Aorta (tissue), 5 donors: ENCODE measurements at places on chromosomes 6 and 20.
A peak's percentile ranks its signal among the peaks of the same experiment; 100 is the strongest.

DNA sequence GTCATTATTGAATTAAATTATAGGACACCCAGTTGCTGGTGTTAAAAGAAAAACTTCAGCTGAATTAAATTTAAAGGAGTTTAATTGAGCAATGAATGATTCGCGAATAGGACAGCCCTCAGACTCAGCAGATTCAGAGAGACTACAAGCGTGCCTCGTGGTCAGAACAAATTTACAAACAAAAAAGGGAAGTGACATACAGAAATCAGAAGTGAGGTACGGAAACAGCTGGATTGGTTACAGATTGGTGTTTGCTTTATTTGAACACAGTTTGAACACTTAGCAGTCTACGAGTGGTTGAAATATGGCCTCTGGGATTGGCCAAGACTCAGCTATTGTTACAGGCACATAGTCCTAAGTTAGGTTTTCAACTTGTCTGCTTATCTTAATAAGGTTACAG is 25.8 kb upstream of the TNFRSF21 start:
- DNase-seq: no peak

GRCh38 chr6:148509800-148510581 is 167.4 kb downstream of the SASH1 start:
- DNase-seq: peak; percentile 76

GRCh38 chr6:38012573-38012972 is 193.0 kb downstream of the ZFAND3 start:
- no peak for DNase-seq

- DNase-seq: no peak
Measured at GRCh38 chr6:63839485-63839884, 203.9 kb downstream of the PHF3 start.

DNA sequence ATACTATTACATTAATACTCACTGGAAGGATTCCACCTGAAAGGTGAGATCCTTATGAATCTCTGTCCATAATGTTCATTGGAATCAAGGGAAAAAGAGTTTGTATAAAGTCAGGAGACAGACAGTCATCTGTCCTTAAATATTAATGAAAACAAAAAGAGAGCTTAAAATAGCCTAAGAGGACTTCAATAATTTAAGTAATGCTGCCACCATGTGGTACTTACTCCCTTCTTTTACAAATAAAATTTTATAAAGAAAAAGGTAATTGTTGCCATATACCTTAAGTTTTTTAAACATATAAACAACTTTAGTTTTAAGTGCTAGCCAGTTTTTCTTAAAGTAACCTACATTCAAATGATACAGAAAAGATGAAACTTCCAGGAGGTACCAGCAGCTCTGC is 5.1 kb downstream of the BLOC1S5 start:
- DNase-seq: no peak

- peak; percentile 83 for DNase-seq
Measured at GRCh38 chr20:50144362-50144761, 9.2 kb downstream of the PEDS1 start.

DNA sequence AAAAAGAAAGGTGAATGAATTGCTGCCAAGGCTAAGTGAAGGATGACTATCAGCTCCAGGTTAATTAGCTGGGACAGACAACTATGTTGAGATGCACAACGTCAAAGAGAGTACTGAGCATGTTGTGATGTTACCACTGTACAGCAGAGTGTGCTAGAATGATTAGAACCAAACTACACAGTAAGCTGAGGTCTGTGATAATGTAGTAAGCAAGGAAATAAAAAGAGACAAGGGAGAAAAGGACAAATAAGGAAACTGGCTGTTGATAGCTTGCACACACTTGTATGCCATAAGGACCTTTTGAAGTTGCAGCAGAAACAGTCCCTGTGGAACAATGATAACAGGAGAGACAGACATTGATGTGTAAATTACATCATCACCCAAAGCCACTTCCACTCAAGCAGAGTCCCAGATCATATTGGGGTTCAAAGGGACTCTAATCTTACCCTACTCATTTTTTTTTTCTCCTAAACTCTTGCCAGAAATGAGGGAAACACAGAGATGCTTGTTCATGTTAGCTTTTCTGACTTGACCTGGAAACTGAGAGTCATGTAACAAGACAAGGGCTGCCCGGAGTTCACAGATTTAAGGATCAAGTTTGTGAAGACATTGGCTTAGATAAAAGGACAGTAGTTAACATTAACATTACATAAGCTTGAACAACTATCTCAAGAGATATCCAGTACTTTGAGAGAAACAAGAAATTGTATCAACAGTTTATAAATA is 189.9 kb downstream of the CENPW start:
- DNase-seq: no peak

DNA sequence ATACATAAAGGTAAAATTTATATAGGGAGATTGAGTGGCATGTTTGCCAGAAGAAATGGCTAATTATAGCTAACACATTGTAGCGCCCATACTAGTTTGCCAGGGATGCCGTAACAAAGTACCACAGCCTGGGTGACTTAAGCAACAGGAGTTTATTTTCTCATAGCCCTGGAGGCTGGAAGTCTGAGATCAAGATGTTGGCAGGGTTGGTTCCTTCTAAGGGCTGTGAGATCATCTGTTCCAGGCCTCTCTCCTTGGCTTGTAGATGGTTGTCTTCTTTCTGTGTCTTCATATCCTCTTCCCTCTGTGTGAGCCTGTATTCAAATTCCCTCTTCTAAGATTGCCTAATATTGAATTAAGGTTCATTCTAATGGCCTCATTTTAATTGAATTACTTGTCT is 417.5 kb upstream of the OPRM1 start:
- DNase-seq: no peak

DNA sequence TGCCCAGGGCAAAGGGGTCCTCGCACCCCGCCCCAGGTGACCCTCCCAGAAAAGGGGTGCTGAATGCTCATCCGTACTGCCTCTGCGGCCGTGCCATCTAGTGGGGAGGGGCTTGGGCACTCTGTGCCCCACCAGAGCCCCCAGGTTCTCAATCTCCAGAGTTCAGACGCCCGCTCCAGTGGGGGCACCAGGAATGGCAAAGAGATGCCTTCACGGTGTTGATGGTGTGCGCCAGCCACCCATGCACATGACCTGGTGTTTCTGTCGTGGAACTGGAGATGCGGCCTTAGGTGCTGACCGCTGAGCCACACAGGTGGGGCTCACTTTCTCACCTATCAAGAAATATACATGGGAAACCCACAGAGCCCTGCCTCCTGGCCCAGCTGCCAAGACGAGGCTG is 30.8 kb downstream of the GNAS-AS1 start:
- peak; percentile 53 for DNase-seq

- peak; percentile 82 for DNase-seq
Measured at GRCh38 chr20:44720997-44721784, 6.0 kb downstream of the CCN5 start.

DNA sequence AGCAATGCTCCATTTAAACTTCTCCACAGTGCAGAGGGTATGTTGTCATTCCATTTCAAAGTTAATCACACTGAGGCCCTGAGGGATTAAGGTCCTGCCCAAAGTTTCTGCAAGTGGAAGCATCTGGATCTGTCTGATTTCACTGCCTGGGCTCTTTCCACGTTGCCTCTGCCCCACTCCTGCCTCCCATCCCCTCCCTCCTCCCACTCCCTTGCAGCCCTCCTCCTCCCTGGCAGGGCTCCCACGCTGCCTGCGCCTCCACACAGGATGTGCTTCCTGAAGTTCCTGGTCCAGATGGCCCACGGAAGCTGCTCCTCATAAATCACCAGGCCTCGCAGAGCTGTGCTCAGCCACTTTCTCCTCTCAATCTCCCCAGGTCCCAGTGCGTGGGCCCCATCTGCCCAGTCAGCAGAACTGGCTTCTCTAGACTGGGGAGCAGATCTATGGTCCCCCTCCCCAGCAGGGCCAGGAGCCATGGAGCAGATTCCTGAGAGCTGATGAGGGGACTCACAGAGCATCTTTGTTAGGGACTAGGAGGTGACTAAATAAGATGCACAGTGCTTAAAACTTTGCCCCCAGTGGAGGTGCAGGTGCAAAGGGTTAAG is 65.4 kb upstream of the MAFB start:
- peak; percentile 83 for DNase-seq

DNA sequence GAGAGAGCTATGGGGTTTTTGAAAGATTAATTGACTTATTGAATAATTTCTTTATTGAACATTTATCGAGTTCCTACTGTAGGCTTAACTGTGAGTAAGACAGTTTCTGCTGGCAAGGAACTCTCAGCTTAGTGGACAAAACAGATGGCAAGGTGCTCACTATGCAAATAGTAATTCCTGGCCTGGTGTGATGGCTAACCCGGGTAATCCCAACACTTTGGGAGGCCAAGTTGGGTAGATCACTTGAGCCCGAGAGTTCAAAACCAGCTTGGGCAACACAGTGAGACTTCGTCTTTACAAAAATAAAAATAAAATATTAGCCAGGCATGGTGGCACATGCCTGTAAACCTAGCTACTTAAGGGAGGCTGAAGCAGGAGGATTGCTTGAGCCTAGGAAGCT is 13.5 kb upstream of the TGM2 start:
- DNase-seq: no peak

- DNase-seq: no peak
Measured at GRCh38 chr20:14634665-14635064, 297.3 kb upstream of the FLRT3 start.

DNA sequence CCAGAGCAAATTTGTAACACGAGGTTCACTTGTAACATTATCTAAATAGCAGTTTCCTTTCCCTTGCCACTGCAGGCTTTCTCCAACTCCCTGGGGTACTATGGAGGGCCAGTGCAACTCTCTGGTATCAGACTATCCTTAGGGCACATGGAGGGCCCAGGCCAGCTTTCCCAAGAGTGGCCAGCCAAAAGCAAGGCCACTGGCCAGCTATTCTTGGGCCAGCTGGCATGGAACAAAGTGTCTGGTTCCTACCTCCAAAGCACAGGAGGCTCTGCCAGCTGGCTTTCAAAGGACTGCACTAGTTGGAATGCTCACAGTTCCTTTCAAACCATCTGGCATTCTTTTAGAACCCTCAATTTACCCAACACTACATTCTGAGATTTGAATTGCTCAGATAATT is 8.7 kb downstream of the RNF24 start:
- peak; percentile 83 for DNase-seq

- DNase-seq: no peak
Measured at GRCh38 chr20:42972591-42972990, 217.1 kb downstream of the PTPRT start.

- no peak for DNase-seq
Measured at GRCh38 chr6:93389192-93389591, 30.2 kb downstream of the EPHA7 start.

DNA sequence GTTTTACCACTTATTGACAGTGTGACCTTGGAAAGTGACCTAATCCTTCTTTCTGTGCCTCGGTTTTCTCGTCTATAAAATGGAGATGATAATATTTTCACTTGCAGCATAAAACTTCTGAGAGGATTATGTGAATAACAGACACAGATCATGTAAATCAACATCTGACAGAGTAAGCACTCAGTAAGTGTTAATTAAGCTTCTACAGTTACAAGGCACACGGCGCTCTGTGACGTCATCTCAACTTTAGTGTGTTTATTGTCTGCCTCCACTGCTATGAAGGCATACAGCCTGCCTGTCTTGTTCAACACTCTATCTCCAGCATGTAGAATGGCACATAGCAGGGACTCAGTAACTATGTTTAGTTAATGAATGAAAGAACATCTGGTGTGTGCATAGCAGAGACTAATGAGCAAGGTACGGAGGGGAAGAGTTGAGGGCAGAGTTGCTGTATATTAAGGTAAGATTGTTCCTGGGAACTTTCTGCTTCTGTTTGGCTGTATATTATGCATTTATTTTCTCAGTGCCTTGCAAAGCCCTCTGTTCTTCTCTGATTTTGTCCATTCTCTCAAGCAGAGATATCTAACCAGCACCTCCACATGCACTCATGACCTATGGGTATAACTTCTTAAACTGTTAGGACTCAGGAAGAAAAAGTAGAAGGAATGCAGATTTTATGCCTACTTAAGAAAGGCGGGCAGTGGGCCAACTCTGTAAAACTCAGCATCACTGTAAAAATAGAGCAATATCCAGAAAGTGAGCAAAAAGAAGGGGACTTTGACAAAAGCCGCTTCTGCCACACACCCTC is 66.4 kb upstream of the STMND1 start:
- no peak for DNase-seq

DNA sequence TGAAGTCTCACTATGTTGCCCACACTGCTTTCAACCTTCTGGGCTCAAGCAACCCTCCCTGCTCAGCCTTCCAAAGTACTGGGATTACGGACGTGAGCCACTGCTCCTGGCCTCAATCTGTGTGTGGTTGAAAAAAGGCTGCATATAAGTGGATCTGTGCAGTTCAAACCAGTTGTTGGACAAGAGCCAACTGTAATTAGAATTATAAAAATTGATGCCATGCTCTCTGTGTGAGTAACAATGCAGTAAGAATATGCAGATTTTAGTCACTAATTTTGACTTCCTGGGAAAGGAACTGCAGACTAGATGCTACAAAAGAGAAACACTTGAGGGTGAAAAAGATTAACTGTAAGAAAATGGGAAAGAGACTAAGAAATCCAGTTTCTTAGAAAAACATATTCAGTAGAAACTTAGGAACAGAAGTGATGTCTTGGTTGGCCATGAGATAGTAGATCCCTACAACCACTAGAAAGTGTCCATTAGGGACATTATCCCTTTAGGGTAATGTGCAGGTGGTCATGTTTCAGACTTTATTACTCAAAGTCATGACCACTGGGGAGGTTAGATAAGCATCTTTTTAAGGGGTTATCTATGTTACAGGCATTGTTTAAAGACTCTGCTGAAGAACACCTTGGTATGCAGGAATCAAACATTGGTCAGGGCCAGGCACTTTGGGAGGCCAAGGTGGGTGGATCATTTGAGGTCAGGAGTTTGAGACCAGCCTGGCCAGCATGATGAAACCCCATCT is 26.3 kb downstream of the ITCH start:
- no peak for DNase-seq

DNA sequence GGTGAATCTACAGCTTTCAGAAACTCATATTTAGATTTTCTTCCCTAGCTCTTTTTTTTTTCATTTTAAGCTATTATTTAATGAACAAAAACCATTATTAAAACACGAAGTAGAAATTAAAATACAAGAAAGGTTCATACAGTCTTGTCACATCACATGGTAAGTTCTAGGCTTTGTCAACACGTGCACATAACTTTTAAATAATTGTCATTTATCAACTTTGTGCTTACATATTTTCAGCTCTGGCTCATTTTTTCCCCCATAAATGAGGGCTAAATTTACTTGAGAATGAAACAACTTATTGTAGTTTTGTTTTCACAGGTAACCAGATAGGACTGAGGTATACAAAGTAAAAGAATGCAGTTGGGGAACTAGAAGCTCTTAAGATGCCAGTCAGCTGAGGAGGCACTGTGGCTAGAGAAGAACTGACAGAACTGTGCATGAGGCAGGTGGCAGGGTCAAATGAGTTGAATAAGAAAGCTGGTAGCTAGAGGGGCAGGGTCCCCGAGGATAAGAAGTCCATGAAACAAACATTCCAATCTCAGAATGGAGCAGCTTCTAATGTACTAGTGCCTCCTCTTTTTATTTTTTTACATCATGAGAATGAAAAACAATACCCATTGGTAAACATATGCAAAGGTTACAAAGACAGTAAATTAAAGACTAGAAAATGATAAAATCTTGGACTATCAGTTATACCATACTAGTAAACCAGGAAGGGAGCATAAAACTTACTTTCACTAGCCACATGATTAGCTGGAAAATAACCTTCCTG is 141.5 kb downstream of the MYB start:
- DNase-seq: no peak

DNA sequence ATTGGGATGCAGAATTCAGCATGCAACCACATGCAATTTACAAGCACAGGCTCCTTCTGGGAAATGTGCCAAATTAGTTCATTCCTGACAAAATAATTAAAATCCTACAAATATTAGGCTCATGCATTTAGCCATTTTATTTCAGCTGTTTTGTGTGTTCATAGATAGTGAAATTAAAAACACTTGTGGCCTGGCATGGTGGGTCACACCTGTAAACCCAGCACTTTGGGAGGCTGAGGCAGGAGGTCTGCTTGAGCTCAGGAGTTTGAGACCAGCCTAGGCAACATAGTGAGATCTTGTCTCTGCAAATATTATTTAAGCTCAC is 92.4 kb upstream of the SHLD1 start:
- DNase-seq: no peak
